T-cell (primary cell): ENCODE measurements at places on chromosomes 13 and 19.

- no peak for DNase-seq
Observed at GRCh38 chr13:114194853-114195252, 15.8 kb downstream of the CFAP97D2 start.

DNA sequence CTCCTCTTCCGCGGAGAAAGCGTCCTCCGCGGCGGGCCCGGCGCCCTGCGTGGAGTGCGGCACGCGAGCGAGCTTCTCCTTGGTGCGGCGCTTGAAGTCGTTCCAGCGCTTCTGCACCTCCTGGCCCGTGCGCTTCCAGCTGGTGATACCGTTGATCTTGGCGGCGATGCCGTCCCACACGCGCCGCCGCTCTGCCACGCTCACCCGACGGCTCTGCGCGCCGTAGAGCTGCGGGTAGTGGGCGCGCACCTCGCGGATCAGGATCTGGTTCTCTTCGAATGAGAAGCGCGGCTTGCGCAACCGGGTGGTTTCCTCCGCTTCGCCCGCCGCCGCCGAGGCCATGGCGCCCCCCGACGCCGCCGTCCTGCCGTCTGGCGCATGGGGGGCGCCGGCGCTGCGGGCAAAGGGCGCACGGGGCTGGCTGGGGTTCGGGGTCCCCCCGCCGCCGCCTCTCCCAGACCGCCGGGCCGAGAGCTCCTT, 941 bp downstream of the MYPOP start:
- DNase-seq, result peak; percentile 19

DNA sequence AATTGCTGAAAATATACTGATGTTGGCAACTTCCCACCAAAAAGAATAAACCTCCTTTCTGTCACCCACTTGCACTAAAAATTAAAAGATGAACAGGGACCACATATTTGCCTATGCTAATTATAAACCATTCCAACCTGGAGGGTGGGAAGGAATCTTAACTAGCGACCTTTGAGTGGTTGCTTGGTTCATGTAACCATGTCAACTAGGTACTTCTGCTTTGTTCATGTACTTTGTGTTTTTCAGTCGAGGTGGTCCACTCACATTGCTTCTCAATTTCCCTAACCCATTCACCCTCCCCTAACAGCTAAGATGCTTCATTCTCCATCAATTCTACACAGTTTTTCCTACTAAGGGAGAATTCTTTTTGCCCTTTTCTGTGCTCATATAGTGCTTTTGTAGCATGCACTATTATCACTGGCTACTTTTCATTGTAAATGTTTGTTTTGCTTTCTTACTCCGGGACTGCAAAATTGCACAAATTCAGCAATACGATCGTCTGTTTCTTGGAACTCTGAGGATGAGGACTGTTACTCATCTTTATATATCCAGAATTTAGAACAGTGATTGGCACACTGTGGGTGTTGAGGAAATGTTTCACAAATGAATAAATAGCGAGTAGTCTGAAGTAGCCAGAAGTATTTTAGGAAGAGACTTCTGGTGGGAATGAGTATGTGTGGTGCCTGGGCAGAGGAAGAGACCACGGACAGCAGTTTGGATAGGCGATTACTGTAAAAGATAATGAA, 187.5 kb downstream of the GPC6 start:
- no peak for DNase-seq

- DNase-seq, result no peak
Observed at GRCh38 chr19:6062274-6062673, 48.0 kb downstream of the RFX2 start.

- no peak for DNase-seq
Observed at GRCh38 chr13:84973661-84974060, 825.6 kb downstream of the SLITRK6 start.

- DNase-seq, result no peak
Observed at GRCh38 chr19:51143486-51143885, 1.4 kb downstream of the SIGLEC7 start.

DNA sequence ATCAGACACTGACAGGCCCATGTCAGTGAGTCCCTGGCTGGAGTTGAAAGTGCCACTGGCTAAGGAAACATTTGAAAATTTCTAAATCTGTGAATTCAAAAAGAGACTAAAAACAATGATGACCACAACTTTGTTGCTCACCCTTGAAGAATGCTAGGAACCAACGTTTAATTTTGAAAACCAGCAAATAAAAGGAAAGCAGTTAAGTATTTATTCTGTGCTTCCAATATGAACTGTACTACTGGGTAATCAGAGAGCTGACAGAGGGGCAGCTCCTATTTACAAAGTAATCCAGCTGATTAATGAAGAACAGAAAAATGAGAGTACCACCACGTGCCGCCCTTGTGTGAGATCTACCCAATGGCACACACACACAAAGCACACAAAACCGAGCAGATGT, 44.7 kb upstream of the LATS2 start:
- no peak for DNase-seq

DNA sequence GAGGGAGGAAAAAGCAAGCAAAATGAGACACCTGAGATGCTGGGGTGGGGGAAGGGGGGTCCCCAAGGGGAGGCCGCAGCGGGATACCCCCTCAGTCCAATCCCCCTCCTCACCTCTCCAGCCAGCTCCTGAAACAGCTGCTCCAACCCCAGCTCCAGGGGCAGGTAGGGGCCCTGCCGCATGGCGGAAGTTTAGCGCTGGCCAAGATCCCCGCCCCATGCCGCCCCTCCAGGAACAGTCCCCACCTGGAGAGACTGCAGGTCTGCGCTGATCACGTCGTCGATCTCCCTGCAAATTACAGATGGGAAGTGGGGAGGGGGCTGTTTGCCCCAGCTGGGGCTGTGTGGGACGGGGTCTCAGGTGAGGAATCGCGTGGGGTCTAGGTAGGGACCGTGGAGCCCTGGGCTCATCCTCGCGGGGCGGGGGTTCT, 9.0 kb downstream of the CAPN12 start:
- no peak for DNase-seq

- no peak for DNase-seq
Observed at GRCh38 chr13:48925001-48925400, 50.7 kb upstream of the FNDC3A start.

DNA sequence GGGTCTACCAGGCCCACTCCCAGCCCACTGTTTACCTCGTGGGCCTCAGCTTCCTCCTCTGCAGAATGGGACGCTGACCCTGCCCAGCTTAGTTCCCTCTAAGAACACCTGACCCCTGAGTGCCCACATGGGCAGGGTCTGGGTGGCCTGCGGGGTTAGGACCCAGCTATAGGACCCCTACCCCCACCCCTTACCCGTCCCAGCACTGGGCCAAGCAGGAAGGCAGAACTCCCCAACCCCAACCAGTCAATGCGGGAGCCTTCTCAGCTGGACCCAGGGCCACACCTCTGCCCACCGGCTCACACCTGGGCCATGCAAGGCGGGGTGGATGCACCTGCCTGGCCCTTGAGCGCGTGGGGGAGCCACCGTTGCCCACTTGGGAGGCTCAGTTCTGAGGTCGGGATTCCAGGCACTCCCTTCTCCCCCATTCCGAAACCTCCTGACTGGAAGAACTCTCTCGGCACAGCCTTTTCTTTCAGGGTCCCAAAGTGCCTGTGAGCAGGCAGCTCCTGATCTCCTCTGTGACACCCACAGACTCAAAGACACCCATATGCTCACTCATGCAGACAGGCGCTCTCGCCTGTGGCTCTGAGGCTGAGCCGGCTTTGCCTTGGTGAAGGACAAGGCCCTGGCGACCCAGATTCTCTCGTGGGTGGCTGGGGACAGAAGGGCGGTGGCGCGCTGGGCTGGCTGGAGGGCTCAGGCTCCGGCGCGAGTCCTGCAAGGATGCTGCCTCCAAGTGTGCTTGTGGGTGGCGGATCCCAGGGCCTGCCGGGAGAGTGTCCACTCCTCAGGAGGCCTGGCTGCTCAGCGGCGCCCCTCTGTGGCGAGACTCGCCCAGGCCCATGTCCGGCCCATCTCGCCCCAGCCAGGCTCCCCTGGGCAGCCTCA, 27.9 kb upstream of the PARP4 start:
- DNase-seq, result no peak

DNA sequence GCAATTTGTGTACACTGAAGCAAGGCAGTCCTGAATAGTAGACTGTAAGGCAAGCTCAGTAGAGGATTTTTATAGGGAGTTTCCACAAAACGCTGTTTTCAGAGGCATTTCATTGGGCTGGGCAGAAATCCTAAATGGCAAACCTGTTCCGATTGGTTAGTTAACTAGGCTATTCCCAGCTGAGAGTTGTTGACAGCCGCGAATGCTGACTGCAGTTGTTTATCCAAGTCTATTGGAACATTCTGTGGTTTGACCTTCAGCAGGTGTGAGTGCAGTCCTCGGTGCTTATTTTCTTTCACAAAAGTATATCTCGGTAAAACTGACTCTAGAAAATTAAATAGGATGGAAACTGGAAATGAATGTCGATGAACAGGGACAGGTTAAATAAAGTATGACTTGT, 45.4 kb downstream of the TPT1 start:
- no peak for DNase-seq

DNA sequence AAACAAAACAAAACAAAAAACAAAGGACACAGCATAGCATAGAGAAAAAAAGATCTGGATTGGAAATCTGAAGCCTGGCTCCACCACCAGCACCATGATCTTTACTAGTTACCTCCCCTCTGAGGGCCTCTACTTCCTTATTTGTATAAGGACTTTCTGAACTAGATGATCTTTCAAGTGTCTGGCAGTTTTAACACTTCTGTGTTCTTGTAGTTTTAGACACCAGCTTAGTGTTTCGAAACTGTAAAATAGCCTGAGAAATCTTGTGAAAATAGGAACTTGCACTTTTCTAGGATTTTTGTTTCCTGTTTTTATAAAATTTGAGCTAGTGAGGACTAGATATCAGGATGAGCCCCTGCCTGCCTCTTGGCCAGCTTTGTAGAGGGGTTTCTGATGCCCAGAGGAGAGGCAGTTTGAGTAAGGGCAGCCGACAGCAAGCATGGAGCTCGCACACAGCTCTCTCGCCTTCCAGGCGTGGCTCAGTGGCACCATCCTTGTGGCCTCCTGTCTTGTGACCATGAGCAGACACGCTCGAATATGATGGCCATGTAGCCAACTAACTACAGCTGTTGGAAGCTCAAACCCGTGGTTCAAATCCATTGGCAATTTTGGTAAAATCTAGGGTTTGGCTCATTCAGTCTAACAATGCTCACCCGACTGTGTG, 319.0 kb downstream of the KCNRG start:
- DNase-seq, result no peak

DNA sequence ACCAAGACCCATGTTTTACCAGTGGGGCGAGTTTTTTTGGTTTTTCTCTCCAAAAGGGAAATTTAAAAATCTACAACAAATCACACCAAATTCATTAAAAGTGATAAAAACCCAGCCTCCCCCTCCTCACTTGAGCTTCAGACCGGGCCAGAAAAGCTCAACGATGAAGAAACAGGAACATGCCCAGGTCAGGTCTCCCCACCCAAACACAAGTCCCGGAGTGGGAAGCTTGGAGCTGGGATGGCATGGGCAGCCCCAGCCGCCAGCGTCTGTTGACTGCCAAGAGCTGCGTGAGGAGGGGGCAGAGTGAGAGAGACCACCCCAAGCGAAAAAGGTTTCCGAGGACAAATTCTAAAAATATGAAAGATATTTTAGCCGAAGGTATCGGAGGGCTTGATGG, 3.7 kb downstream of the RNU6-9 start:
- no peak for DNase-seq

DNA sequence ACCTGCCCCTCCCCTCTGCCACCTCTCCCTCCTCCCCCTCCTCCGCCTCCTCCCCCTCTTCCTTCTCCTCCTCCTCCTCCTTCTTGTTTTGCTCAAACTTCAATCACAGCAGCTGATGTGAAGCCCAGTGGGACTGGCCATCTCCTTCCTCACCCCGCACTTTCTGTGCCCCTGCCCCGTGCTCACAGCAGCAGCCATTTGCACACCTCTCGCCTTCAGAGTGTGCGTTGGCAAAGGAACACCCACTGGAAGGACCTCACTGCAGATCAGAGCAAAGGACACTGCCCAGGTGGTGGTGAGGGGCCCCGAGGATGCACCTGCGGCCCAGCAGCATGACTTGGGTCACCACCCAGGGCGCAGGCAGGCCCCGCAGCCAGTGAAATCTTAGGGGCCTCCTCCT, 98.8 kb downstream of the SOX1 start:
- no peak for DNase-seq

DNA sequence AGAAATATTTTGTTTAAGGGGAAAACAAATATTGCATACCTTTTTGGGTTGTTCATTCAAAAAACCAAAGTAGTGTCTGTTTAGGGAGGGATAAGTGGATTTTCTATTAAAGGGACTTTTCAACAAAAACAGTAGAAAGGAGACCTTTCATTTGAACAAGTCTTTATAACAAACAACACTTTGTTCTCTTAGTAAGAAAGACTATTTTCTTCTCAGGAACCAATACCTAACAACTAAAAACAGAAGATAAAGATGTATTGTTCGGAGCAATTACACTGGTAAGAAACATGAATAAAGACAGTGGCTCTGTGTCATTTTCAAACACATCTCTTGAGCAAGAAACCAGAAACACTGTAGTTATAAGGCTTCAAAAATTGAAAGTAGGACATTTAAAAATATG, 1610.1 kb upstream of the PCDH20 start:
- no peak for DNase-seq
